MM.1S (cell line): ENCODE measurements at places on chromosomes 3 and 15.

- H3K27me3 ChIP-seq, result no peaks in the 10 kb centered on the region
- no peaks in the 10 kb centered on the region for H3K36me3 ChIP-seq
- H3K27ac ChIP-seq, result no peak overlapping the region
- H3K4me1 ChIP-seq, result no peaks in the 10 kb centered on the region
- DNase-seq, result no peak
Measured at GRCh38 chr15:31571676-31572075, 245.0 kb downstream of the KLF13 start.

DNA sequence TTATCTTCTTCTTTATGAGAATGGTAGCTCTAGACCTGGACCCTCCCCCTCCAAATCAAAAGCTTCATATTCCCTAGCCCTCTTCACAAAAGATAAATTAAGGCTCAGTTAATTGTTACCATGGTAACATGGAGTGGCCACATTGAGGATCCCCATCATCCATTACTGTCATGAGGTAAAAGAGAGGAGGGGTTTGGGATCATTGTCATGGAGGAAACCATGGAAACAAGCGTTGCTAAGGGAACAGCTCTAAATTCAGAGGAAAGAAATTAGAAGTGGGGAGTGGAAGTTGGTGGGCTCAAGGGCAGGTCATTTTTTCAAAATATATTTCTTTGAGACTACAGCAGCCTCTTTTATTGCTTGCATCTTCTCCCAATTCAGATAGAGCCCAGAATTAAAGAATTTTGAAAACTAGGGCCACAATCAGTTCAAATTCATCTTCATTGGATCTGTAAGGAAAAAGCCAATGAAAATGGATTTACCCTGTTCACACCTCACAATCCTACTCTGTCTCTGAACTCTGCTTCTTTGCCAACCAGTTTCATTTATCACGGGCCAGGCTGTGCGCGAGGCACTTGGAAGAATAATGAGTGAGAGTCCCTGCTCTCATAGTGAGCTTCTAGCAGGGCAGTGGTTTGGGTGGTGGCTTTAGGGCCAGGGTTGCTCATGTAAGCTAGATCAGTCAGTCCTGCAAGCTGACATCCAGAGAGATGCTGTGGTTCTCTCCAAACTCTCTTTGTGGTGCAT, 11.6 kb upstream of the AEN start:
- peaks cover 26% of the 10 kb centered on the region for H3K27me3 ChIP-seq
- no peak overlapping the region for H3K4me3 ChIP-seq
- DNase-seq, result no peak
- H3K4me1 ChIP-seq, result no peaks in the 10 kb centered on the region

GRCh38 chr3:7720649-7721297, 780.9 kb upstream of the LMCD1 start:
- DNase-seq, result no peak
- H3K4me3 ChIP-seq, result no peak overlapping the region
- H3K27ac ChIP-seq, result no peak overlapping the region
- H3K4me1 ChIP-seq, result no peaks in the 10 kb centered on the region
- H3K27me3 ChIP-seq, result no peaks in the 10 kb centered on the region

DNA sequence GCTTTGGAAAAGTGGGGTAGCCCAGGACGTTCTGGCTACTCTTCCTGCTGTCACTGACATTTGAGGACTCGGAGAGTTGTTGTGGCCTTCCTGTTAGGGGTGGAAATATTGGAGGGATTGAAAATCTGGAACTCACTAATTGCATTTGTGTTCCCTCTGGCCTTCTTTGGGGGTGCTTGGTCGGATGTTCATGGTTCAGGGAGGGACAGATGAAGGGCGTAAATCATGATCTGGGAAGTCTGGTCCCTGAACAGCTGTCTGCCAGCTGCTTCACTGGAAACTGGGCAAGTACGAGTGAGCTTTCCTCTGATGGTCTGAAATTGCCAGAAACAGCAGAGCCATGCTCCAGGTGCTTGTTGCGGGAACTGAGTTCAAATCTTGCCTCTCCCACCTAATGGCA, 327.8 kb upstream of the C2CD4B start:
- no peak overlapping the region for H3K27ac ChIP-seq
- H3K36me3 ChIP-seq, result no peaks in the 10 kb centered on the region

- no peaks in the 10 kb centered on the region for H3K27me3 ChIP-seq
- H3K27ac ChIP-seq, result no peak overlapping the region
- no peaks in the 10 kb centered on the region for H3K36me3 ChIP-seq
- H3K4me3 ChIP-seq, result no peak overlapping the region
- H3K4me1 ChIP-seq, result no peaks in the 10 kb centered on the region
- DNase-seq, result no peak
Measured at GRCh38 chr3:171982828-171983227, 56.5 kb upstream of the FNDC3B start.

- 0 out of 2 replicates have a peak, but pooled peaks cover 3% of the 10 kb centered on the region for H3K4me1 ChIP-seq
- no peak overlapping the region for H3K4me3 ChIP-seq
- no peak overlapping the region for H3K27ac ChIP-seq
Measured at GRCh38 chr3:71072287-71072686, 511.2 kb downstream of the FOXP1 start.

DNA sequence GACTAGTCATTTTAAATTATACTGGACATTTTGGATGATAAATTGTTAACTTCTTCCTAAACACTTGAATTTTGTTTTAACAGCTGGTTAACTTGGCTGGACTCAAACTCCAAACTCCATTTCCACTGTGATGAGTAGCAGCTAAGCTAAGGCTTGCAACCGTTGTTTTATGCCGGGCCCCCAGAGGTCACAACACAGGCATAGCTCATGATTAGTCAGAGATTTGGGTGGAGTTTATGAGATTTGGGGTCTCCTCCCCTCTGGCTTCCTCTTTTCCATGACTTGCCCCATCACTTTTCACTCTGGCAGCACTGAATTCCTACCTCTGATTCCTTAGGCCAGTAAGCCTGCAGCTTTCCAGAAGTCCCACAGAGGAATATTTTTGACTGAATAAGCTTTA, 12.8 kb downstream of the THAP10 start:
- H3K36me3 ChIP-seq, result no peaks in the 10 kb centered on the region
- no peak overlapping the region for H3K27ac ChIP-seq
- no peak for DNase-seq
- H3K4me1 ChIP-seq, result peaks cover 21% of the 10 kb centered on the region
- no peak overlapping the region for H3K4me3 ChIP-seq

- no peaks in the 10 kb centered on the region for H3K27me3 ChIP-seq
- no peaks in the 10 kb centered on the region for H3K36me3 ChIP-seq
- H3K27ac ChIP-seq, result no peak overlapping the region
- DNase-seq, result no peak
Measured at GRCh38 chr3:194212161-194212844, 76.4 kb downstream of the HES1 start.

GRCh38 chr3:114454551-114455251, 160.9 kb downstream of the TIGIT start:
- no peak overlapping the region for H3K4me3 ChIP-seq
- no peaks in the 10 kb centered on the region for H3K36me3 ChIP-seq
- peaks cover 26% of the 10 kb centered on the region; the same call in 1 of the 2 replicates for H3K27me3 ChIP-seq
- H3K4me1 ChIP-seq, result peaks cover 35% of the 10 kb centered on the region
- no peak overlapping the region for H3K27ac ChIP-seq
- no peak for DNase-seq

DNA sequence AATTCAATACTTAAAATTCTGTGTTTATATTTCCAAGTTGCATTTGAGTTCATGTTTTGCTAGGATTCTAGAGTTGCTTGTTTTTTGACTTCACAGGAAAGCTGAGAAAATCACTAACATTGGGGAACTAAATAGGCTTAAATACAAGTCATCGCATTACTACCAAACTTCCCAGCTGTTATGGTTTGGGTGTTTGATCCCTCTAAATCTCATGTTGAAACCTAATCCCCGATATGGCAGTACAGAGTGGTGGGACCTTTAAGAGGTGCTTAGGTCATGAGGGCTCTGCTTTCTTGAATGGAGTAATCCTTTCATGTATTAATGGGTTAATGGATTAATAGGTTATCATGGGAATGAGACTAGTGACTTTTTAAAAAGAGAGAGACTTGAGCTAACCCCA, 77.2 kb upstream of the ARPP21 start:
- H3K36me3 ChIP-seq, result no peaks in the 10 kb centered on the region
- no peaks in the 10 kb centered on the region for H3K27me3 ChIP-seq
- H3K4me3 ChIP-seq, result no peak overlapping the region
- DNase-seq, result no peak

DNA sequence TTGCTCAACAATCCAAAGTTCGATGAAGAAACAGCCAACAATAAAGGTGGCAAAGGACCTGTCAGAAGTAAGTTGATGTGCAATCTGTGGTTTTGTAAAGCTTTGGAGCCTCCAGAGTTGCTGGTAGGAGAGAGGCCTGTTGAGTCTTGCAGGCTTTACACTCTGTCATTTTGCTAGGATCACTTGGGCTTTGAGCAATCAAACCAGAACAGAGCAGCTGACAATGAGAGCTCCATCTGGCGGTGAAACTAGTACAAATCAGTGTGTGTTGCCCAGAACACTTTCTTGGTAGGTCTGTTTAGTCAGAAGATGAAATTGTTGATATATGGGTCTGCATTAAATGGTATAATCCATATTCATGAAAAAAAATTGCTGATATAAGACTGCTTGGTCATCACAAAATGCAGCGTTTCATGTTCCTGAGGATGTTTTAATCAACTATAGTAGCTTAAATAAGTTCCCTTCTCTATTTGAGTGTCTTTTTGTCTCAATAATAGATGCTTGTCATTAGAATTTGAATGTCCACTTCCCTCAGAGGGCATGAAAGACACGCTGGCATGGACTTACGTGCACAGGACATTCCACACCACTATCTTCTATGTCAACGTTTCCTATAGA, 25.7 kb downstream of the TMOD2 start:
- DNase-seq, result peak; percentile 73
- no peaks in the 10 kb centered on the region for H3K36me3 ChIP-seq
- no peak overlapping the region for H3K27ac ChIP-seq
- no peaks in the 10 kb centered on the region for H3K4me1 ChIP-seq
- no peak overlapping the region for H3K4me3 ChIP-seq

DNA sequence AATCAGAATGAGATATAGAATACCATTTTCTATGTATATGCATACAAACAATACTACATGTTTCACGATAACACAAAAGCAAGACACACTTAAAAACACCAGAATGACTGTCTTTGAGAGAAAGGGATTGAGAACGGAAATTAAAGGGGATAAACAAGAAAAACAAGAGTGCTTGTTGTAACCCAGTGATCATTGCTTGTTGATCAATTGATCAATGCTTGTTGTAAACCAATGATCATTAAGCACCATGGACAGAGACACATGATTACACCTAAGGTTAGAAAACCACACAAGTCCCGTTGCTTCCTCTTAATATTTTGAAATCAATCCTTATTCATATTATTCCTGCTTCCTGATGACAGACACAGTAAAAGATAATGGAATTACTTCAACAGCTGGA, 1.1 kb upstream of the OR4F15 start:
- H3K36me3 ChIP-seq, result no peaks in the 10 kb centered on the region
- no peaks in the 10 kb centered on the region for H3K4me1 ChIP-seq
- no peak overlapping the region for H3K27ac ChIP-seq

- no peak for DNase-seq
- no peaks in the 10 kb centered on the region for H3K27me3 ChIP-seq
Measured at GRCh38 chr3:128112357-128112968, 11.1 kb downstream of the RUVBL1 start.

DNA sequence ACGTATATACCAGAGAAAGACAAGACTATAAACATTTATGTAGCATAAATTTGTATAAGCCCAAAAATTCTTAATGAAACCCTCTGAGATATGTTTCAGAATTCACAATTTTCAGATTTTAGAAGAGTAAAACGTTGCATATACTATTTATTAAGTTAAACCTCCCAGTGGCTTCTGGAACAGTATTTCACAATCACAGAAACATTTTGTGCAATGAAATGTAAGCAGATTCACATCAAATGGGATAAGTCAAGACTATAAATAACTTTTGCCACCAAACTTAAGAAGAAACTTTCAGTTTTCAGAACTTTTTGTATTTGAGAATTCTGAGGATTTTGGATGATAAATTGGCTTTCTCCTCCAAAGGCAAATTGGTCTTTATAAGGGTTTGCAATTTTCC, 9.2 kb downstream of the SLTM start:
- no peak overlapping the region for H3K4me3 ChIP-seq
- peaks cover 11% of the 10 kb centered on the region; the same call in 1 of the 2 replicates for H3K36me3 ChIP-seq
- DNase-seq, result no peak
- peaks cover 7% of the 10 kb centered on the region for H3K4me1 ChIP-seq
- no peaks in the 10 kb centered on the region for H3K27me3 ChIP-seq

- no peak overlapping the region for H3K4me3 ChIP-seq
- no peaks in the 10 kb centered on the region for H3K27me3 ChIP-seq
- no peaks in the 10 kb centered on the region for H3K36me3 ChIP-seq
- H3K27ac ChIP-seq, result no peak overlapping the region
- H3K4me1 ChIP-seq, result no peaks in the 10 kb centered on the region
Measured at GRCh38 chr15:70292076-70292760, 194.5 kb upstream of the TLE3 start.

DNA sequence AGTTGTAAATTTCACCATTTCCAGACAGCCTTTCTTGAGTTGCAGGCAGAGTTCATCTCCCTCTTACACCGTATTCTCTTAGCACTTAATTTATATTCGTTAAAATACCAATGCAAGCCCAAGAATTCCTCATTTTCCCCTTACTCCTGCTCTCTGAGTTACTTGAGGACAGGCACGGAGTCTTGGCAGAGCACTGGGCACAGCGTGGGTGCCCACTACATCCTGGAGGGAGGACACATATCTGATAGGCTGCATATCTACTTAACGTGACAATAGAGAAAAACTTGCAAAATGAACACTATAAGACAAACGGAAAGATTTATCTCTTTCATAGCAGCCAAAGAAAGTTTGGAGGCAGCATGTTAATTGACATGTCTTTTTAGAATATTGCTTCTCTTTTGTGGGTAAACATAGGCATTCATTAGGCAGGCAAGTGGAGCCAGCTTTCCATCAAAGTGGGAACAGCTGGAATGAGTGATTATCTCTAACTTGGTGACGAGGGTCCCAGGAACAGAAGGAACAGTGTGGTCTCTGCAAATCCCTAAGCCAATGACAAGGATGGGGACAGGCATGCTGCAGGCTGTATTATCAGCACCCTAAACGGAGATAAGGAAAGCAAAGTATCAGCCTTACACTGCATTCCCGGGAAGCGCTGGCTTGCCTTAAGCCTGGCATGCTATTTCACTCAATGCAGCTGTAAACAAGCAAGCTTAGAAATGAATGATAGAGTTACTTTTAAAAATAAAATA, 116.5 kb downstream of the RTP4 start:
- no peak for DNase-seq
- no peaks in the 10 kb centered on the region for H3K4me1 ChIP-seq
- H3K27me3 ChIP-seq, result no peaks in the 10 kb centered on the region
- H3K36me3 ChIP-seq, result no peaks in the 10 kb centered on the region
- no peak overlapping the region for H3K4me3 ChIP-seq

DNA sequence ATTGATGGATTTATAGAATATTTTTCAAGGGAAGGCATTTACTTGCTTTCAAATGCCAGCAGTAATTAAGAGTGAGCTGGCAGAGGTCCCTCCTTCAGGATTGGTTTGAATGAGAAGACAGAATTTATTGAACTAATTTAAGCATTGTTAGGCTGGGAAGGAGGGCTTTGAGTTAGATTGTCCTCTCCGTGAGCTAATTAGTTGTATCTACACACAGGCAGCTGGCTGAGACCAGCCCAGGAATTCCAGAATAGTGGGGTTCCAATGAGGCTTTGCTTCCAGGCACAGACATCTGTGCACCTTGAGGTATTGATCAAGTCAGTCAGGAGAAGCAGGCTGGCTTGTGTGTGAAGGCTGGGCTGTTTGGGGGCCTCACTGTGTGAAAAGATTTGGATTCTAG, 124.0 kb upstream of the WNT5A start:
- no peaks in the 10 kb centered on the region for H3K27me3 ChIP-seq
- DNase-seq, result no peak
- H3K36me3 ChIP-seq, result no peaks in the 10 kb centered on the region
- H3K4me3 ChIP-seq, result no peak overlapping the region

GRCh38 chr15:66765478-66766281, 63.6 kb downstream of the SMAD6 start:
- DNase-seq, result peak; percentile 39
- H3K4me1 ChIP-seq, result no peaks in the 10 kb centered on the region
- peaks cover 23% of the 10 kb centered on the region; the same call in 1 of the 2 replicates for H3K27me3 ChIP-seq
